ENCODE measurements at places on chromosomes 13 and 19. TPM values are rescaled to one million over a fixed set of nuclear protein-coding genes. Genes with fewer than 3 reads are reported as not detected.
A peak's percentile ranks its signal among the peaks of the same experiment; 100 is the strongest.

DNA sequence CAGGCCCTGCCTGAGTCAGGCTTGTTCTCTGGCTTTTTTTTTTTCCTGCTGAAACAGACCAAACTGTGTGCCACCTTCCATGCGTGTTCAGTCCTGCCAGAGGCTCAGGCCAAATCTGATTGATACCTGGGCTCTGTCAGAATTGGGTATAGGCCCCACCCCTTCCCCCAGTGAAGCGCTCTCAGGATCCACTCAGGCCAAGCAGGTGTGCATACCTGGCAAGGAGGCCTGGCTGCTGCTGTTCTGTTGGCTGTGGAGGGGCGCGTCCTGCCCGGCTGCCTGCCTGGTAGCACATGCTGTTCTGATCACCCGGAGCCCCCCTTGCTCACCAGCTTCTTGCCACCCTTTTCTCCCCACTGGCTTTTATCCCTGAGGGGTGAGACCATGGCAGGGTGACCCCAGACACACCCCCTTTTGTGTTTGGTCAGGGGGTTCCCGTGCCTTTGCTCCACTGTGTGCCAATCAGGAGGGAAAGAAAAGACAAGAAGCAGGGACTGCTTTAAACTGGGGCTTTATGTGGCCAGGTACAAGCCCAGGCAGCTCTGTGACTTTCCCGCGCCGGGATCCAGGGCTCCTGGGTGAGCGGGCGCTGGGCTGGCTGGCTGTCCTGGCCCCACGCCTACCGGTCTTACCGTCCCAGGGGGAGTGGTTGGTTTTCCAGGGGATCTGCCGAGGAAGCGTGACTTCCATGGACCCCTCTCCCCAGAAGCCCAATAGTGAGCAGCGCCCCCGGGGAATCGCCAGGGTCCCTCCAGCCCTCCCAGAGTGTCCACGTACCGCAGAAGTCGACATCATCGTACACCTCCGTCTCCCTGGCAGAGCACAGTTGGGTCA, 12.7 kb downstream of the PRAM1 start:
- no peak overlapping the region for H3K4me3 ChIP-seq
- no peaks in the 10 kb centered on the region for H3K4me1 ChIP-seq
- peak overlapping the region; percentile 95 for H3K27ac ChIP-seq

PLVAP gene
- 23.2 TPM for polyA plus RNA-seq

DNA sequence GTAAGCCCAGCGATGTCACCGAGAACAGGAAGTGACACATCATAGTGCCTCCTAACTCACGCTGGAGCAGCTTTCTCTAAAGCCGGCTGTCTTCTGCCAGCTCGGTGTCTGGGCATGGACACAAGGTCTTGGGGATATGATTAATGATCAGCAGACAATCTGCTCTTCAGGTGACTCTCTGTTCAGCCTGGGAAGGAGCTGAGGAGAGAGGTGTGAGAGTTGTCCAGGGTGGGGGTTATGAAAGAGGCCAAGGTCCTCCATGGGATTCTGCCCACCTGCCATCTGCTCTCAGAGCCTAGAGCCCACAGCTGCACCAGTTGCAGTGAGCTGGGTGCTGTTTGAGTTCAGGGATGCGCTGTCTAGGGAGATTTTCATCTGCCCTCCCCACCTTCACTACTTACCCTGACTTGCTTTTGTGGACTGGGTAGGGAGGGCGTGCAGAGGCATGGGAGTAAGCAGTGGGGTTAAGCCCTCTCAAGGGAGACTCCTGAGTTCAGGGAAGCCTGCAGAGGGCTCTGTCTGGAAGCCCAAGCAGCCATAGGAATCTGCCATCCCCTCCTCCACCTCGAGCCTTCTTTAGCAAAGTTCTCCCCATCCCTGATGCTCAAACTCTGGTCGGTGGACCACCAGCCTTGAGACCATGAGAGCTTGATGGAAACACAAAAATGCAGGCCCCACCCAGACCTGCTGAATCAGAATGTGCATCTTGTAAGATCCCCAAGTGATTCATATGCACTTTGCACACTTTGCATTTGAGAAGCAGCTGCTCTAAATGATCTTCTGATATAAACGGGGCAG, 539.7 kb downstream of the RFC3 start:
- H3K27ac ChIP-seq: no peak overlapping the region
- H3K4me1 ChIP-seq: no peaks in the 10 kb centered on the region
- DNase-seq: no peak
- no peaks in the 10 kb centered on the region for H3K36me3 ChIP-seq

MCF2L gene
- polyA plus RNA-seq: 39.5 TPM

DNA sequence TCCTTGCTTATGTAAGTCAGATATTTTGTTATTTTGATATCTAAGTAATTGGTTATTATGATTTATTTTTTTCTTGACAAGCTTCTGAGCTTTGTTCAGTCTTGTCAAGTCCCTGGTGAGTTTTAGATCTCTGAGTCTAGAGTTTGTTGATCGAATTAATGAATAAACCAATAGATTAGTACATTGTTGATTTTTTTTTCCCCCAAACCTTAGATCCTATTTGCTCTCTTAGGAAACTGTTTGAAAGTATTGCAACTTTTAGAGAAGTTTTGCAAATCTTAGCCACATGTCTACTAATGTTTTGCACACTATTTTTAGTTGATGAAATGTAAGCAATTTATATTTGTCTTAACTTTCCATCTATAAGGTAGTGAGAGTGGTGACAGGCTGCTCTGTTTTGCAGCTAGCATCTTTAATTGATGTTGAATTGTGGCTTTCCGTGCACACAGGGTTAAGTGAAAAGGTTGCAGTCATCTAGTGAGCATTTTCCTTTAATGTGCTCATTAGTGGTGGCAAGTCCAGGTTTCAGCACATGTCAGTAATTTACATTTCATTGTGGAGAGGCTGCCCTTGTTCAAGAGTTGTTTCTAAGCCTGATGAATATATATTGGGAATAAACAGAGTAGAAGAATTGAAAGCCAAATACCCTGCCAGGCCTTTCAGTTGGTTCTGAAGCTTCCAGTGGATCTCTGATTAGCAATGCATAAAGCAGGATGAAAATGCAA, 86.3 kb downstream of the PCCA start:
- H3K4me3 ChIP-seq: no peak overlapping the region
- H3K27me3 ChIP-seq: no peaks in the 10 kb centered on the region
- H3K36me3 ChIP-seq: no peaks in the 10 kb centered on the region
- no peaks in the 10 kb centered on the region for H3K4me1 ChIP-seq
- no peak overlapping the region for H3K27ac ChIP-seq

GRCh38 chr13:51666374-51666773, 82.1 kb downstream of the WDFY2 start:
- no peak overlapping the region for H3K27ac ChIP-seq
- no peaks in the 10 kb centered on the region for H3K4me1 ChIP-seq
- no peak overlapping the region for H3K4me3 ChIP-seq
- H3K27me3 ChIP-seq: no peaks in the 10 kb centered on the region
- no peak for DNase-seq

- no peak overlapping the region for H3K4me3 ChIP-seq
- no peaks in the 10 kb centered on the region for H3K36me3 ChIP-seq
- no peaks in the 10 kb centered on the region for H3K4me1 ChIP-seq
- no peak overlapping the region for H3K27ac ChIP-seq
- no peak for DNase-seq
These were observed 2237.8 kb downstream of the PCDH9 start for GRCh38 chr13:64992314-64992713.

LYL1 gene
- 6.6 TPM for polyA plus RNA-seq

ZNF492 gene
- 3.1 TPM for polyA plus RNA-seq

DNA sequence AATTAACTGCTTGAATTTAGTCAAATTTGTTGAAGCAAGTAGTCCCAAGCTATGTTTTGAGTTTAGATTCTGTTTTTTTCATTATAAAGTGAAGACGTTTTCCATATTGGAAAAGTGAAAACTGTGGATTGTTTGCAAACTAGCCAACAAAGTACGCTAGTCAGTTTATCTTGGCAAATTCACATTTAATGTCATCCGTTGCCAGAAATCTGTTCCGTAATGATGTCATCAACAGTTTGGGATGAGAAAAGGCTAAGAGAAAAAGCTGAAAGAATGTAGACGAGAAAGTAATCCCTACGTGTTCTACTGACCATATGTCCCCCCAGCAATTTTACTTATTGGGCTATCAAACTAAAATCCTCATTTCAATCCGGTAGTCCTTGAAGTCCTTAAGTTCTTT, 419.6 kb downstream of the GPC6 start:
- DNase-seq: no peak
- no peaks in the 10 kb centered on the region for H3K4me1 ChIP-seq
- no peaks in the 10 kb centered on the region for H3K36me3 ChIP-seq

DNA sequence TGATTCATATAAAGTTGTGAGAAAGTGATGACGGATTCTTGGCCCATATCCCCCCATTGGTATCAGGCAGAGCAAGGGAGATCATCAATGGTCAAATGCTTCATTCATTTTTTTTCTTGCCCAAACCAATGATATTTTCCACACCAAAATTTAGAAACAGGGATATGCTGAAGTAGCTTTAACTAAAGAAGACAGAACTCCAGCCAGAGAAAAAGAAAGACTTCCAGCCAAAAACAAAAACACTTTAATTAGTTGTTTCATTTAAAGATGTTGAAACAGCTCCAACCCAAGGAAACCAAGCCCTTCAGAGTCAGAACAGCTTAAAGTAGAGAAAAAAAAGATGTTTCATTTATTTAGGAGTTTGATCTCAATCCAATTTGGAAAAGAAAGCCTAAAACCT, 358.9 kb upstream of the NBEA start:
- peak; percentile 61 for DNase-seq
- no peaks in the 10 kb centered on the region for H3K27me3 ChIP-seq
- no peaks in the 10 kb centered on the region for H3K4me1 ChIP-seq
- H3K4me3 ChIP-seq: no peak overlapping the region
- H3K27ac ChIP-seq: no peak overlapping the region

DNA sequence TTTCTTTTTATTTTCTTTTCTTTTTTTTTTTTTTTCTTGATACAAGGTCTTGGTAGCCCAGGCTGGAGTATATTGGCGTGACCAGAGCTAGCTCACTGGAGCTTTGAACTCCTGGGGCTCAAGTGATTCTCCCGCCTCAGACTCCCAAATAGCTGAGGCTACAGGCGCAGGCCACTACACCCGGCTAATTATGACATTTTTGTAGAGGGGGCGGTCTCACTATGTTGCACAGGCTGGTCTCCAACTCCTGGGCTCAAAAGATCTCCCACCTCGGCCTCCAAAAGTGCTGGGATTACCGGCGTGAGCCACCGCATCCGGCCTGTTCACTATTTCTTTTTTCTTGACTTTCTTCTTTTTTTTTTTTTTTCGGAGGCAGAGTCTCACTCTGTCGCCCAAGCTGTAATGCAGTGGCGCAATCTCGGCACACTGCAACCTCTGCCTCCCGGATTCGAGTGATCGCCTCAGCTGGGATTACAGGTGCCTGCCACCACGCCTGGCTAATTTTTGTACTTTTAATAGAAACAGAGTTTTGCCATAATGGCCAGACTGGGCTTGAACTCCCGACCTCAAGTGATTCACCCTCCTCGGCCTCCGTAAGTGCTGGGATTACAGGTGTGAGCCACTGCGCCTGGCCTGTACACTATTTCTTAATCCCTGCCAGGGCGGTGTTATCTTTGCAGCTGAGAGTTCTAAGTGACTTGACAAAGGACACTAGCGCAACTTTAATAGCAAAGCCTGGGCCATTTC, 37.1 kb upstream of the LSM14A start:
- H3K4me1 ChIP-seq: no peaks in the 10 kb centered on the region
- no peaks in the 10 kb centered on the region for H3K36me3 ChIP-seq
- no peaks in the 10 kb centered on the region for H3K27me3 ChIP-seq
- H3K4me3 ChIP-seq: peak overlapping the region; percentile 86
- peak overlapping the region; percentile 88 for H3K27ac ChIP-seq

Measured in left lung (tissue), 14 donors.